ENCODE measurements at places on chromosomes 5 and 9.

- no peak for DNase-seq
Measured at GRCh38 chr5:123433596-123433995, 10.4 kb upstream of the CEP120 start.

DNA sequence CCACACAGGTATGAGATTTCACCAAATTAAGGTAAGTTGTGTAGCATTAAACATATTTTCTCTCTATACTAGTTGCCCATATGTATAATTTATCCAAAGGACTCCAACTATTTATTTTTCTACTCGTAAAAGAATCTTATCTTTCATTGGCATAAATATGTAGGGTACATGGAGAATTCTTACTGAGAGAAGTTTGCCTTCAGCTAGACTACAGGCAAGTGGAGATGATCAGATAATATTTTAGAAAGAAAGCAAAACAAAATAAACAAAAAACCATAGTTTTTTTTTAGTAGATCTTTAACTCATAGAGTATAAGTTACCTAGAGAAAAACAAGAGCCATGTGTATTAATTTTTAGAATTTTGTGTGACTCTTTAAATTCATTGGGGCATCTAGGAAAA lies 743.1 kb upstream of the ARRDC3 start:
- DNase-seq, result no peak

GRCh38 chr9:124415852-124416484 lies 726 bp upstream of the PSMB7 start:
- DNase-seq, result no peak

DNA sequence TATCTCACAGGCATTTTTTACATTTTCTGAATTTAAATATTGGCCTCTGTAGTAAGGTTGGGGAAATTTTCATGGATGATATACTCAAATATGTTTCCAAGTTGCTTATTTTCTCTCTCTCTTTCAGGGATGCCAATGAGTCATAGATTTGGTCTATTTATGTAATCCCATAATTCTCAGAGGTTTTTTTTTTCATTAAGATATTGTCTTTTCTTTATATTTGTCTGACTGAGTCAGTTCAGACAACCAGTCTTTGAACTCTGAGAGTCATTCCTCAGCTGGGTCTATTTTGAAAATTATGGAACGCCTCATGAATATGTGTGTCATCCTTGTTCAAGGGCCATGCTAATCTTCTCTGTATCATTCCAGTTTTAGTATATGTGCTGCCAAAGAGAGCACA lies 223.2 kb downstream of the PCSK1 start:
- DNase-seq, result no peak

DNA sequence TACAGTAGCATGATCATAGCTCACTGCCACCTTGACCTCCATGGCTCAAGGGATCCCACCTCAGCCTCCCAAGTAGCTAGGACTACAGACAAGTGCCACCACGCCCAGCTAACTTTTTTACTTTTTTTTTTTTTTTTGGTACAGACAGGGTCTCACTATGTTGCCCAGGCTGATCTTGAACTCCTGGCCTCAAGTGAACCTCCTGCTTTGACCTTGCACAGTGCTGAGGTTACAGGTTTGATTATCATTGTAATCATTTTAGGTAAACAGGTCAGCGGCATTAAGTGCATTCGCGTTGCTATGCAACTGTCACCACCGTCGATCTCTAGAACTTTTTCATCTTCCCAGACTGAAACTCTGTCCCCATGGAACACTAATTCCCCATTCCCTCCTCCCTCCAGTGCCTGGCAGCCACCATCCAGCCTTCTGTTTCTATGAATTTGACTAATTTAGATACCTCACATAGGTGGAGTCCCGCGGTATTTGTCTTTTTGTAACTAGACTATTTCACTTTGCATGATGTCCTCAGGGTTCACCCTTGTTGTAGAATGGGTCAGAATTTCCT lies 5.8 kb upstream of the CARD19 start:
- DNase-seq, result no peak

DNA sequence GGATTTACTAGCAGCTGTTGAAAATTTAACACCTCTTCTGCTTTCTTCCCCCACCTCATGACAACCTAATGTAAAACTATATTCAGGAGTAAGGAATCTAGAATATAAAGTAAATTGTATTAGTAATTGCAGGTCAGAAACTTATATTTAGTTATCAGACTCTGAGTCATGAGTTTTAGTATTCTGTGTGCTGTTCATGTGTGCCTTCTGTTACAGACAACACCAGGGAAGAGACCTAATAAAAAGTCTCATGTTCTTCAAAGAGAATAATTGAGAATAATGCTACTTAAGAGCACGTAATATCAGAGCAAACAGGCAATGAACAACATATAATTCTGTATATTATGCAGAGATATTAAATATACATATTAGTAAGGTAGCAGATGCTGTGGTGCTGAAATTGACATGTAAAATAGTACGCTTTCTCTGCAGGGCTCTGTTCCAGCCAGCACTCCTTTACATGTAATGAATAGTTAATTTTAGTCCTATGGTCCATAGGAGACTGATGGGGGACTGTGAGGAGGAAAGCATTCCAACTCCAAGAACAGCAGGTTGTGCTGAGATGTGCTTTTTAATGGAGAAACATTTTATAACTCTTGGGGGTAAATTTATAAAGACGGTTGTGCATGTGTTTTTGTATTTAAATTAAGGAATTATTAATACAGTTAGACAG lies 106.4 kb downstream of the ZSWIM6 start:
- no peak for DNase-seq

DNA sequence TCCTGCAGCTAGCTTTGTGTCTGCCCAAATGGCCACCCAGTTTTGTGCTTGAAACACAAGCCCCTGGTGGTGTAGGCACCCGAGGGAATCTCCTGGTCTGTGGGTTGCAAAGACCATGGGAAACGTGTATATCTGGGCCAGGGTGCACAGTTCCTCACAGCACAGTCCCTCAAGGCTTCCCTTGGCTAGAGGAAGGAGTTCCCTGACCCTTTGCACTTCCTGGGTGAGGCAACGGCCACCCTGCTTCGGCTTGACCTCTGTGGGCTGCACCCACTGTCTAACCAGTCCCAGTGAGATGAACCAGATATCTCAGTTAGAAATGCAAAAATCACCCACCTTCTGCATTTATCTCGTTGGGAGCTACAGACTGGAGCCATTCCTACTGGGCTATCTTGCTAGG lies 865.0 kb upstream of the ACO1 start:
- no peak for DNase-seq

- DNase-seq, result no peak
Measured at GRCh38 chr5:154243736-154244135, 53.2 kb downstream of the GALNT10 start.

DNA sequence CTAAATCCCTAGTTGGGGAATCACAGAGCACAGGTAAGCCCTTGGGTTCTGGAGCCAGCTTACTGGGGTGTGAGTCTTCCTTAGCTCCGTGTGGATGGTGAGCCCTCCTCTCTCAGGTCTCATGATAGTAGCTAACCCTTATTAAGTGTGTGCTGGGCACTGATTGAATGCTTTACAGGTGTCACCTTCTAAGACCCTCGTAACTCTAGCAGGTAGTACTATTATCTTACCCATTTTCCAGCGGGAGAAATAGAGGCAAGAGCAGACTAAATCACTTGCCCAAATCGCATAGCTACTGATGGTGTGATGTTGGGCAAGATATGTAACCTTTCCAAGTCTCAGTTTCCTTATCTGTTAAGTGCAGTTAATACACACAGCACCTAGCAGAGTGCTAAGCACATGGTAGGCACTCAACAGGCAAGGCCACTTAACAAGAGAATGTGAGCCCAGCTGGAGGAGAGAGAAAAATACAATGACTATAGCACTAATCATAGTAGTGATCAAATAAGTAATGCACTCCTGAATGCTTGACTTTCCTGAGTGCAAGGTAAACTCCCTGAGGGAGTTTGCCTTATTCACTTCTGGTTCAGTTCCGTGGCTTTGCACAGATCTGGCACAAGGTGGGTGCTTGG lies at the start of gene DCANP1:
TSS of gene DCANP1 (minus strand) at position 51 of the 632 bp plus-strand sequence. CDS start 240 bp downstream, outside the sequence.
- DNase-seq, result no peak

- no peak for DNase-seq
Measured at GRCh38 chr9:71955300-71955915, 44.0 kb downstream of the C9orf85 start.

DNA sequence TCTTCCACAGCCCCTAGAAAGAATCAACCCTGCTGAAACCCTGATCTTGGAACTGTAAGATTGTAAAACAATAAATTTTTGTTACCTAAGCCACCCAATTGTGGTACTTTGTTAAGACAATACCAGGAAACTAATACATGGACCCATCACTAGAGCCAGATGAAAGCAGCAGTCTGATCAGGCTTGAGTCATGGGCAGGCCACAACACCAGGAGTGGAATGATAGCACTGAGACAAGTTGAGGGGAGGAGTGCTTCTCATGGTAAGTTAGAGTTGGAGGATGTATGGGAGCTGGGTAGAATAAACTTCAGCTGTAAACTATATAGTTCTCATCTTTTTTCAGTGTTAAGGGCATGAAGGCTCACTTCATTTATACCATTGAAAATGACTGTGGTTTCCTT lies 164.4 kb upstream of the OR13F1 start:
- no peak for DNase-seq

- DNase-seq, result no peak
Measured at GRCh38 chr5:112752335-112752734, 14.7 kb downstream of the APC start.

DNA sequence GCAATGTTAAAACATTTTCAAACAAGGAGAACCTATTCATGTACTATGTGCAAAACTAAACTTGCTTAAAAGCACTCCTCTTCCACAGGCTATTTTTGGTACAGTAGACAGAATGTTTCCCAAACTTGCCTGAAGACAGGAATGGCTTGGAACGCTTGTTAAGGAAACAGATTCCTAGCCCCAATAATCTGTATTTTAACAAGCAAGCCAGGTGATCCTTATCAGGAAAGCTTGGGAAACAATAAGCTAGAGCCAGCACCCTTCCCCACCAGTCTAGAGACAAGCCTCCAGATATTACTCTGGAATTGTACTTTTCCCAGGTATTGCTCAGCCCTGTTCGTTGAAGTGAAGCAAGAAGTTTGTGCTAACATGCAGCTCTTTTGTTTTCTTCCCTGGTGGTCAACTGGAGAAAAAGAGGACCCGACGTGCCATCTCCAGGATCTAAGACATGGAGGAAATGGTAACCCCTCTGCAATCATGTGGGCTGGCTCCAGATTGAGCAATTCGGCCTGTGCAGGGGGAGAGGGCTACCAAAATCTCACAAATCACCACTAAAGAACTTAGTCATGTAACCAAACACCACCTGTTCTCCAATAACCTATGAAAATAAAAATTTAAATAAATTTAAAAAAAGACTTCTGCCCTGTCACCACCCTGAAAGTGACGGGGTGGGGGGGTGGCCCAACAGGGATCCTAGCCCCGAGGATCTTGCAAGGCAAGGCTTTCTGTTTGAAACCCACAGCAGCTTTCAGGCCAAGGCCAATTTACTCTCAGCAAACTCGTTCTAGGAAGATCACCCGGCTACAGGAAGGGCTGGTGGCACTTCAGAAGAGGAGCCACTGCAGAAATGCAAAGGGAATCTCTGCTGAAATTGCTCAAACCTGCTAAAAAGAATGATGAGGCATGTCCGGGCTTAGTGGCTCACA lies 48.6 kb downstream of the SHB start:
- DNase-seq, result no peak

DNA sequence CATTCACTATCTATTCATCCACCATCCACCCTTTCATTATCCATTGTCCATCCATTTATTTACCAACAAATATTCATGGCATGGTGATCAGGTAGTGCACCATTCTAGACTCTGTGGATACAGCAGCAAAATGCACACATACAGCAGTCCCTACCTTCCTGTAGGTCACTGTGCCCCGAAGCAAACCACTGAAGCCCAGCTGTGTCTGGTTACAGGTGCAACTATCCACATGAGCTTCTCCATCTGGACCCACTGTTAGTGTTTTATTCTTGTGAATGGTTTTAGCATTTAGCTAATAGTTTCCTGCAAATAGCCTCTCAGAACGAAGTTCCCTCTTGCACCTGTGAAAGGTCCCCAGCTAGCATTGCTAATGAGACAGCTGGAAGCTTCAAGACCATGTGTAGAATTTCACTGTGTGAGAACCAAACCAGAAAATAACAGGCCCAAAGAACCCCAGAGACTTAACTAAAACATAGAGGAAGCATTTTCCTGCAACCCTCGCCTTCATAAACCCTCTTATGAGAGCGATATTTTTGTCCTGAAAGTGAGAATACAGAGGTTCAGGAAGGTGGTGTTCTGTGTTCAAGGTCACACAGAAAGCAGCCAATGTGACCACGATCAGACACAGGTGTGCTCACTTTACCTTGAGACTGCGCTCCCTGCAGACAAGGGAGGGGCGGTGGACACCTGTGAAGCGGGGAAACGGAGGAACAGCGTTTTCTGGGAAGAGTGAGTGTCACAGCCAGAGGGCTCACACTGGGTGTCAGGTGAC lies 18.5 kb downstream of the PAEP start:
- no peak for DNase-seq

- DNase-seq, result no peak
Measured at GRCh38 chr9:82101475-82101874, 112.9 kb downstream of the SPATA31D1 start.

DNA sequence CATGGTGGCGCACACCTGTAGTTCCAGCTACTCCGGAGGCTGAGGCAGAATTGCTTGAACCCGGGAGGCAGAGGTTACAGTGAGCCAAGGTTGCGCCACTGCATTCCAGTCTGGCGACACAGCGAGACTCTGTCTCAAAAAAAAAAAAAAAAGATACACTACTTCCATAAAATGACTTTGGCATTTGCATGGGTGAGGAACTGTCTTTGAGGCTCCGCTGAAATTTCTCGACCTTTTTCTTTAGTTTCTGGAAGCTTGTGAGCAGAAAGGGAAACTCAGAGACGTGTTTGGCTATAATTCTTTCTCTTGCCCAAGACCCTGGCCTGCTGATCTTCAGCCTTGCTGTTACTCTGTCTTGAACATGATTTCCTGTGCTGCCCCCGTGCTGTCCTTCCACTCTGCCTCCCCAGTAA lies 37.3 kb downstream of the SPIN1 start:
- DNase-seq, result no peak

DNA sequence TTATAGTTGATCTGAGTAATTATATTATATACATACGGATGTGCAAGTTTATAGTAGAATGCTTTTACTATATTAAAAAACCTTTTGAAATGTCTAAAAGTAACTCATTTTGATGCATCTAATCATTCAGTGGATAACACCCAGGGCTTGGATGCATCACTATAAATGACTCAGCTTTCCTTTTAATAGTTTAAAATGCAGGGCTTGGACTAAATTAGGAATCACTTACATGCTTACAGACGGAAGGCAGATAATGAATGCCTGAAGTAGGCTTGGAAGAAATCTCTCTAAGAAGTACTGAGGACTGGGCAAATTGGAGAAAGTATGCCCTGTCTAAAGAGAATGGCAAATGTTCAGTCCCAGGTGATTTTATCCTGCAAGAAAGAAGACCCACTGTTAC lies 362.5 kb upstream of the CCNH start:
- DNase-seq, result no peak

GRCh38 chr9:114178756-114179450 lies 23.6 kb downstream of the COL27A1 start:
- DNase-seq, result no peak

GRCh38 chr5:115381911-115382662 lies 85.6 kb upstream of the CCDC112 start:
- DNase-seq, result no peak

- DNase-seq, result no peak
Measured at GRCh38 chr5:8919096-8919495, 626.8 kb downstream of the SEMA5A start.

GRCh38 chr9:130794923-130795495 lies 40.0 kb upstream of the ABL1 start:
- no peak for DNase-seq

- no peak for DNase-seq
Measured at GRCh38 chr5:158155067-158155466, 296.1 kb upstream of the CLINT1 start.

- no peak for DNase-seq
Measured at GRCh38 chr9:87675906-87676515, 49.9 kb upstream of the CTSL start.

Measured in CD4-positive, alpha-beta T cell treated with Interleukin-15 for 4 hours (primary cell).